ENCODE measurements at places on chromosomes 1 and 21. TPM values are rescaled to one million over a fixed set of nuclear protein-coding genes. Genes with fewer than 3 reads are reported as not detected.

GRCh38 chr1:158203693-158204457 is 23.2 kb downstream of the CD1D start:
- no peak for DNase-seq

GRCh38 chr1:61397935-61398334 is 315.6 kb downstream of the NFIA start:
- no peak for DNase-seq

DNA sequence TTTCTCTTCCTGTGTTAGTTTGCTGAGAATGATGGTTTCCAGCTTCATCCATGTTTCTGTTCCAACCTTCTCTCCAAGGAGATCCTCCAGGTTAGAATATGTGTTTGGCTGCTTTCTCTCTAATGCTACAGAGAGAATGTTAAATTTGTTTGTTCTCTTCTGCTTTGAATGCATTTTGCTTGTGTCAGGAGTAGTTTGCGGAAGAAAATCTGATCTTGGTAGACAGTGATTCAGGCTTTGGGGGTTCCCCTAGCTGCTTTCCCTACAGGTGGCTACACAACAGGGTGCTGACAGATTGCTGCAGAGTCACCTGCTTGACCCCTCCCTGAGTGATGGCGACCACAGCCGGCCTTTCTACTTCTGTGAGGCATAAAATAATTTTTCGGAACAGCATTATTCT is 41.8 kb downstream of the MACO1 start:
- DNase-seq, result no peak

DNA sequence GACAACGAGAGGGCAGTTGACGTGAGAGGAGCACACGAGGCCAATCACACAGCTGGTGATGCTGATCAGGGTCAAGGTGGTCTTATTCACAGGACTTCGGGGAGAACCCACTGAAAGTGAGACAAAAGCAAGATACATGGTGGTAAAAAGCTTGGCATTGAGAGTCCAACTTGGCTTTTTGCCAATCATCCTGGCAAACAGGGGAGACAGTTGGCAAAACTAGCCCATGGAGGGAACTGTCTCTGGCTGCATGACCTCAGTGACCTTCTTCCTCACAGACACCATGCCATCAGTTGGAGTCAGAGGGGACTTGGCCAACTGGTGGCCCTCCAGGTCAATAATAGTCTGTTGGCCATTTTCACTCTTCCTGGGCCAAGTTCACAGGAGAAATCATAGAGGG is 139.9 kb downstream of the ASTN1 start:
- DNase-seq, result no peak

DNA sequence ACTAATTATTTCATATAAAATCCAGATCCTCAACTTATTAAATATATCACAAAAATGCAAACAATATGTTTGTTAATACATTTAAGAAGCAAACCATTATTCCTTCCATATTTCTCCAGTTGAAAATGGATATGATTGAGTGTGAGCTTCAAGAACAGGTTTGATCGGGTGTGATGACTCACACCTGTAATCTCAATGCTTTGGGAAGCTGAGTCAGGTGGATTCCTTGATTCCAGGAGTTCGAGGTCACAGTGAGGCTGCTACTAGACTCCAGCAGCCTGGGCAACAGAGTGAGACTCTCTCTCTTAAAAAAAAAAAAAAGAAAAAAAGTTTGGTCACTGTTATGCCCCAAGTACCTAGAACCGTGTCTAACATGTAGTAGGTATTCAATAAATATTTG is 42.9 kb upstream of the RRP15 start:
- DNase-seq, result no peak

DNA sequence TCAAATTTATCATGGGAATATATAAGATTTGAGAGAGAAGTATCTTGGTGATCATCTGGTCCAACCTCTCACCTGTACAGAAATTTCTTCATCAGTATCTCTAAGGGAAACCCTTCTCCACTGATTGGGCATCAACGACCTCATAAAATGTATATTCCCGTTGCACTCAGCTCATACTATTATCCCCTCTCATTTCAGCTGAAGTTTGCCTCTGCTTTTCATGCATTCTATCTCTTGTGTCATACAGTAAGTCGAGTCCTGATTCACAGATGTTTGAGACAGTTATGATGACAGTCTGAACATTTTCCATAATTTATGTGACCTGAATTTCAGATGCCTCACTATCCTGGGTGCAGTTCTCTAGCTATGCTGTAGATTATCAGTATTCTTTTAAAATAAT is 21.0 kb downstream of the OR10R2 start:
- no peak for DNase-seq

- no peak for DNase-seq
These were observed 8.4 kb downstream of the PPP2R5A start for GRCh38 chr1:212293579-212293978.

DNA sequence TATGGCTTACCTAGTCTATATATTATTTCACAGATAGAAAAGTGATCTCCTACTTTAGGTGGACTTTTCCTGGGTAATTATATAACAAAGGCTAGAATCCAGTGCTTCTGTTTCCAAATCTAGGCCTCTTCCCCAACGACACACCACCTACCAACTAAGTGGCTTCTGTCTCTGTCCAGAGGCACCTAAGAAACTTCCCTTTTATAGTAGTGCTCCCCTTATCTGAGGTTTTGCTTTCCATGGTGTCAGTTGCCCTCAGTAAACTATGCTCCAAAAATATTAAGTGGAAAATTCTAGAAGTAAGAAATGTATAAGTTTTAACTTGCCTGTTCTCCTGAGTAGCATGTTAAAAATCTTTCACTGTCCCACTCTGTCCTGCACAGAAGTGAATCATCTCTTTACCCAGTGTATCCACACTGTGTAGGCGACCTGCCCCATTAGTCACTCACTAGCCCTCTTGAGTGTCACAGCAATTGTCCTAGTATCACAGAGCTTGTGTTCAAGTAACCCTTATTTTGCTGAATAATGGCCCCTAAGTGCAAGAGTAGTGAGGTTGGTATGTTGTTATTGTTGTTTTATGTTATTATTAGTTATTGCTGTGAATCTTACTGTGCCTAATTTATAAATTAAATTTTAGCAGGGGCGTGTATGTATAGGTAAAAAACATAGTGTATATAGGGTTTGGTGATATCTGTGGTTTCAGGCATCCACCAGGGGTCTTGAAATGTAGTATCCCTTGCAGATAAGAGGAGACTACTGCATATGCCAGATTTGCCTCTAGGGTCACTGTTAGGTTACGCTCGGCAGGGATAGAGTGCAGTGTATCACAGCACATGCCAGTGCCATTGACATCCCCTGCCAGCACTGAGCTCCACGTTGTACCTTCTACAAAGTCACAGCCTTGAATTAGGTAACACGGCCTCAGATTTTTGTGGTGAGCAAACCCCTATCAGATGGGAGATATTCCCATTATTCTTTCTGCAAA is 14.7 kb upstream of the CD53 start:
- DNase-seq, result no peak

- no peak for DNase-seq
These were observed 211.9 kb upstream of the SPAG17 start for GRCh38 chr1:118396829-118397495.

Gene UBASH3A
- not detected for total RNA-seq

Gene TRIM45
- 8.9 TPM for total RNA-seq

Gene S100A5
- not detected for total RNA-seq

DNA sequence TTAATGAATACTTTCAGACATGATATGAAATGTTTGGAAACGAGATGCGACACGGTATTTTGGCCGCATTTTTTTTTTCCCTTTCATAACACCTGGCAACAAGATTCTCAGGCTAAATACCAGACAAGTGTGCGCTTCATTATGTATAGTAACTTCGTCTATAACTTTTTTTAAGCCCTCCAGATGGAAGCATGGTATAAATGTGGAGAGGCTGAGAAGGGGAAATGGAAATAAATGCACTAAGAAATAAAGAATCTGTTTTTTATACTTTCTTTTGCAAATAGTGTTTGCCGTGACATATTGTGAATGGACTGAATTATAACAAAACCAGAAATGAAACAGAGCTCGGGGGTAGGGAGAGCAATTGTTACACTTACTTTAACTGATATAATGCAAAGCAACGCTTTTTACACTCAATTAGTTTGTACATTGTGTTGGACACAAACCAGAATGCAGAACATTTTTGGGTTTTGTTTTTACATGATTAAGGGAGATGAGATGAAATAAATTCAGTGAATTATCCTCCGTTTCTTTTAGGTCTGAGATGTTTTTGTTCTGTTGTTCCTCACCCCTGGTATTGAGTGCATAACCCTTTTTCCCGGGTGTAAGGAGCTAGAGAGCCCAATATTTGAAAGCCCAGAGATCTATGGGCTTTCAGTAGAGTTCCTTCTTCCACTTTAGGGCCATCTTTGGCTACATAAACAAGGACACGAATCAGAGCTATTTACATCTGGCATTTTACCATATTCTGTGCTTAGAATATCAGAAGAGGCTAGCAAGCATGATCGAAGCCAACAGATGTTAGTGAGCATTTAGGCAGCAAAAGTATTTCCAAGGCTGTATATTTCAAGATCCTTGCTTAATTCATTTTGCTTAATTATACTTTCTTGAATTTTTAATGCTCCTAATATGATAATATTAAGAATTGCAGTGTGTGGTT is 478.0 kb downstream of the CAMTA1 start:
- DNase-seq, result no peak

- DNase-seq, result no peak
These were observed 651.4 kb downstream of the KCNT2 start for GRCh38 chr1:195956845-195957244.

DNA sequence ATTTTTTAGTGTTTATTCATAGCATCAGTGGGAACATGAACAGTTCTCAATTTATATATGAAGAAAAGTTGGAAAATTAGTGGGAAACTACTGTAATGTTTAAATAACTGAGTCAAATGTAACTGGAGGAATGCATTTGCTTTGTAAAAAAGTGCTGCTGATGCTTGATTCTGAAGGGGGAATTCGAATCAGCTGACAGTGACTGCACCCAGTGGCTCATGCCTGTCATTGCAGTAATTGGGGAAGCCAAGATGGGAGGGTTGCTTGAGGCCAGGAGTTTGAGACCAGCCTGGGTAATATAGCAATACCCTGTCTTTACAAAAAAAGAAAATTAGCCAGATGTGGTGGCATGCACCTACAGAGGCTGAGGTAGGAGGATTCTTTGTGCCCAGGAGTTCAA is 398.4 kb downstream of the ZP4 start:
- no peak for DNase-seq
